Transverse colon (tissue), 4 donors: ENCODE measurements at places on chromosomes 4 and X.

- no peak for DNase-seq
Observed at GRCh38 chr4:7266525-7267292, 74.4 kb downstream of the SORCS2 start.

DNA sequence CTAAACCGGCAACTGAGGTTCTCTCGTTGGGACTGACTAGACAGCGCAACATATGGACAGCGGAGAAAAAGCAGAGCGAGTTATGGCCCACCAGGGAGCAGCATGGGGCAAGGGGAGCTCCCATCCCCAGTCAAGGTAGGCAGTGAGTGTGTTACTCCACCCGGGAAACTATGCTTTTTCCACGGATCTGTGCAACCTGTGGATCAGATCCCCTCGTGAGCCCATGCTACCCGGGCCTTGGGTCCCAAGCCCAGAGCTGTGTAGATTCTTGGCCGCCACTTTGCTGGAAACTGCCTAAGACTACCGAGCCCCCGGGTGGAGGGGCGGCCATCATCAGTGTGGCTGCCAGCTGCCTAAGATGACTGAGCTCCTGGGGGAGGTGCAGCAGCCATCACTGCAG is 140.9 kb downstream of the PAPSS1 start:
- DNase-seq = no peak

GRCh38 chr4:15362541-15362940 is 65.3 kb upstream of the C1QTNF7 start:
- DNase-seq = no peak

DNA sequence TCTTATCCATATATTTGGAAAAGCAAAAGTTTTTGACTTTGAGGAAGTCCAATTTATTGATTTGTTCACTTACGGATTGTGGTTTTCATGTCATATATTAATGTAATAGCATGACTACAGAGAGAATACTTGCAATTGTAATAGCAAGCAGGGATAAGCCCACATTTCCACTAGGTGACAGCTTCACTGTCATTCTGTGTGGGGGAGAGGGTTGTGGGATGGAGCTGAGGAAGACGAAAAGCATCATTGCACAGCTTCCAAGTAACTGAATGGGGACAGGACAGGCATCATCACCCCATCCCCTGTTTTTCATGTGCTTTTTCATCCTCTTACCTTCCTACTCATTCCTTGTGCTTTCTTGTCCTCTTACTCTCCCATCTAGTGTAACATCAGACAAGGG is 31.4 kb downstream of the BEX3 start:
- DNase-seq = no peak

GRCh38 chr4:3523146-3523627 is 9.0 kb downstream of the LRPAP1 start:
- DNase-seq = no peak
